ENCODE measurements at places on chromosomes 4 and X.

GRCh38 chr4:136829280-136829679 lies 703.0 kb downstream of the PCDH18 start:
- no peak for DNase-seq

DNA sequence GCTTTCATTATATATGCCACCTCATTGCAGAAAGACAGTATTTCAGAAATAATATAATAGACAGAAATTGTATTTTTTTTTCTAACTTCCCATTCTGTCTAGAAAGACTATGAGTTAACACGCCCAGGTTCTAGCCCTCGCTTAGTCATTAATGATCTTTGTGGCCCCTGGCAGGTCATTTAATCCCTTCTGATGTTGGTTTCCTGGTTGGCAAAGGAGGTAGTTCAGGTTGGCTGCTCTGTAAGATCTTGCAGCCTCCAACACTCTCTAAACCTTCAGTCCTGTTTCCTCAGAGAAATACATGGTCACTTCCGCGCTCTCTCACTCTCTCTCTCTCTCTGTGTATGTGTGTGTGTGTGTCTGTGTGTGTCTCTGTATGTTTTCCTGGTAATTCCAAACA lies 156.3 kb upstream of the NOCT start:
- DNase-seq = no peak

- no peak for DNase-seq
These were observed 26.6 kb upstream of the ZNF185 start for GRCh38 chrX:152871260-152871659.

GRCh38 chrX:131812847-131813825 lies 210.0 kb upstream of the STK26 start:
- peak; percentile 70 for DNase-seq

DNA sequence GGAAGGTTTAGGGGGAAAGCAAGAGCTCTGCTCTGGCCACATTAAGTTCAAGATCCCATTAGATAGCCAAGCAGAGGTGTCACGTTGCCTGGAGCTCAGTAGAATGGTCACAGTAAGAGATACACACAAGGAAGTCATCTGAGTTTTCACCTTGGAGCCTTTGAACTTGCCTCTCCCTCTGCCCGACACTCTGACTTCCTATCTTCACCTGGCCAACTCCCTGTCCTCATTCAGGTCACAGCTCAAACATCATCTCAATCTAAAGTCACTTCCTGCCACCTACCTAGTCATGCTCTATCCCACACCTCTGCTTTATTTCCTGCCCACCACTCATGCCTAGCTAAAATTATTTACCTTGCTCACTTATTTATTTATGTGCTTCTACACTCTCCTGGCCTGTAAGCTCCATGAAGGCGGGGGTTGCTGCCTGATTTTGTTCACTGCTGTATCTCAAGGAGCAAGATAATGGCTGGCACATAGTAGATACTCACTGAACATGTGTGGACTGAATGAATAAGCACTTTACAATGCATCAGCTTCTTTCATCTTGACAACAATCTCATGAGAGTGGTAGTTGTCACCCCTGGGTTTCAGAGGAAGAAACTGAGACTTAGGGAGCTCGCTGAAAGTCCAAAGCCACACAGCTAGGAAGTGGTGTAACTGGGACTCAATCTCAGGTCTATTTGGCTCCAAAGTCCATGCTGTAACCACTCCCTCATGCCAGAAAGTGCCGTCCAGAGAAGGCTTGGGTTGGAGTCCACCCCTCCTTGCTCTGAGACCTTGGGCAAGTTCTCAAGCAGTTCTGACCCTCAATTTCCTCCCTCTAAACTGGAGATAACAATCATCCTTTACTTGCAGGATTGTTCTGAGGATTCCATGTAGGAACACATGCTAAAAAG lies 40.3 kb downstream of the EFNB1 start:
- no peak for DNase-seq

DNA sequence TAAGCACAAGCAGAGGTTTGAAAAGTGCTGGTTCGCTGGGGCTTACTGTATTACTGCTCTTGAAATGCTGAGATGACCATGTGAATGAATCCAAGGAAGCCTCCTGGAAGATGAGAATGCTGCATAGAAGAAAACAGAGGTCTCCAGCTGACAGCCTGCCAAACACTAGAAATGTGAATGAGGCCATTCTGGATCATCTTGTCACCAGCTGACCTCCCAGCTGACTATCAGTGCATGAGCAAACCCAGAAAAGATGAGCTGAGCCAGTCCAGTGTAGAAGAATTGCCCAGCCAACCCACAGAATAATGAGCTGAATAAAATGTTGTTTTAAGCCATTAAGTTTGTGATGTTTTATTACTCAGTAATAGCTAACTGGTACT lies 49.1 kb upstream of the DYNLT3 start:
- no peak for DNase-seq

GRCh38 chrX:19670321-19670750 lies 155.0 kb upstream of the MAP3K15 start:
- DNase-seq = no peak

GRCh38 chr4:17787315-17787714 lies 5.9 kb upstream of the FAM184B start:
- no peak for DNase-seq

GRCh38 chr4:137116144-137116543 lies 416.1 kb downstream of the PCDH18 start:
- DNase-seq = no peak

DNA sequence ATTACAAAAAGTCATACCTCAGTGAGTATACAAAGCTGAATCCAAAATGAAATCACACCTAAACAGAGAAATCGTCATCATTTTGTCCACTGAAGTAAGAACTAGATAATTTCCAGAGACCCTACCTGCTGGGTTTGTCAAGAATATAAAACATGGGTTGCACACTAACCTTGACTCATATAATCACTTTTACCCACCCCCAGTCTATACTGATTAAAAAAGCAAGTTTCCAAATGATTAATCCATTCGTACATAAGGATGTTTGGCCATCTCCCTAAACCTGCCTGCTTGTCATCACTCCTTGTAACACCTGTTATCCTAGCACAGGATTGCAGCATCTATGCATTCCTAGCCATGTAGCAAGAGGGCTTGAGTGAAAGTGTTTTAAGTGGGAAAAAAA lies 4.7 kb downstream of the RAP2C start:
- no peak for DNase-seq

GRCh38 chr4:128225148-128225547 lies 62.5 kb downstream of the PGRMC2 start:
- DNase-seq = no peak

DNA sequence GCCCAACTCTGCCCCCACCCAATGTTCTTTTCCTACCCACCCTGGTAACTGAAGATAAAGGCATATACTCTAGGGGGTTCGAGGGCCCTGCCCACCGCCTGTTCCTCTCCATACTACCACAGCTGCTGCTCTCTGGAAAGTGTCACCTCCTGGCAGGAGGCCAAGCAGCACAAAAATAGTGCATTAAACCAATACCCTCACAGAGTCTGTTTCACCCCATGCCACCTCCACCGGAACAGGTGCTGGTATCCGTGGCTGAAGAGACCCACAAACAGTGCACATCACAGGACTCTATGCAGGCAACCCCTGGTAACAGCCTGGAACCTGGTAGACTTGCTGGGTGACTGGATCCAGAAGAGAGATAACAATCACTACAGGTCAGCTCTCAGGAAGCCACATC lies 85.1 kb upstream of the CTSO start:
- DNase-seq = no peak

GRCh38 chrX:150574559-150575418 lies 6.4 kb downstream of the MTM1 start:
- DNase-seq = no peak

GRCh38 chrX:21166272-21166982 lies 207.8 kb upstream of the CNKSR2 start:
- DNase-seq = no peak

DNA sequence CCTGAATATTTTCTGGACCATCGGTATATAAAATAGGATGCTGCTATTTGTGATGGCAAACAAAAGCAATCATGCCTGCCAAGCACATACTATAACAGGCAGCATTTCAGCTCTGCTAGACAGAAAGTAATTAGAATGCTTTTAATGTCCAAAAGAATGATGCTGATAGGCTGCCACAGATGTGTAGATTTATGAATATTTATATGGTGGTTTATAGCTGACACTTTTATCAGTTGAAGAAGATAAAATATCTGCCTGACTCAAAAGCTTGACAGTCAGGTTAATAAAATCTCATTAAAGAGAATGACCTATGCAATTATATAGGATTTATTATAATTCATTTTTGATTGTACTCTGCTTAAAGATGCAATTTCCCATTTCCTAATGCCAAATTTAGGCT lies 4.0 kb downstream of the BEND4 start:
- DNase-seq = no peak

DNA sequence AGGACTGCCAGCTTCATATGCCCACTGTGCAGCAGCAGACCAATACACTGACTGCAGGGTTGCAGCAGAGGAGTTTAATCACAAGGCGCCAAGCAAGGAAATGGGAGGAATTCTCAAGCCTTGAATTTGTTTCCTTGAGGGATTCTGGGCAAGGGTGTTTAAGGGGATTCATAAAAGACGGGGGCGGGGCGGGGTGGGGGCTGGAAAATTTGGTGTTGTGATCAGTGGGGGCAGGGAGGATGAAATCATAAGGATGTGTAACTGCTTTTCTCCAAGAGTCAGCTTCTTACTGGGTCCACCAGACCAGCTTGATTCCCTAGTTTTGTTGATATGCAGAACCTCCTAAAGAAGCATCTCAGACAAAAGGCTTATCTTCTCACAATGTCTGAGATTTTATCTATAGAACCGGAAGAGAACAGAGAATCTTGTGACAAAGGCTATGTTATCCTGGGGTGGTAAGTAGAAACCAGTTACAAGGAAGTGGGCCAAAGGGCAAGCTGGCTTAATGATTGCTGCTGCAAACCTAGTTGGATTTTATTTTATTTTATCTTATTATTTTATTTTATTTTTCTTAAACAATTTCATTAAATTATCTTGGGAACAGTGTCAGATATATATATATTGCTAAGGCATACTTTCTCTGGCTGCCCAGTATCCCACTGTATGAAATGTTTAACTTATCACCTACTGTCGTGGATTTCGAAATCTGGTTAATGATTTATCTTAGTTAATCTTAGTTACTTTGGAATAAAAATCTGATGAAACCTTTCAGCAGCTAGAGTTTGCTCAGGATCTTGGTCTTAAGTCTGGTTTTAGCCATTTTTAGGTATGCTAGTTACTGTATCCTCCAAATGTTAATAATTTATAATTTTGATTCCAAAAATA lies 276.4 kb downstream of the RPA4 start:
- no peak for DNase-seq

- DNase-seq = no peak
These were observed 312.1 kb downstream of the PPP1R2C start for GRCh38 chrX:42465821-42466220.

GRCh38 chrX:74925225-74926088 lies at the start of gene NEXMIF:
TSS of gene NEXMIF (minus strand) at chrX:74925452.
- no peak for DNase-seq

- peak; percentile 34 for DNase-seq
These were observed 121.0 kb downstream of the KCNIP4 start for GRCh38 chr4:21827575-21827974.

DNA sequence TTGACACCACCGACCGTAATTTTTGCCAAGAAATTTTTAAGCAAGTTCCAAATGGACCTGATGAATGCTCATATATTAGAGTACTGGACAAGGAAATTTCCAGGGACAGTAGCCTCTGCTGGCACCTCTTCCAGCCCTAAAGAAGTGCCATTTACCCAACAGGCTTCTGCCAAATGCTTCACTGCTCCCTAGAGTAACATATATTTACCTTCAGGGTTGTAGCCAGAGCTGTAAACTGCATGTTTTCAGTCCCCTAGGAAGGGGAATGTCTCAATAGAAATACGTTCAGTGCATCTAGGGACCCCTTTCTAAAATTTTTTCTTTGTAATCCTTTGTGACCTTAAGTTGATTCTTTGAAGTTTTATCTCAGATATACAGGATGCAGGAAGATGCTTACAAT lies 143.1 kb upstream of the SMAD1 start:
- DNase-seq = no peak

GRCh38 chr4:14111730-14112181 lies 484.2 kb upstream of the BOD1L1 start:
- peak; percentile 67 for DNase-seq

GRCh38 chr4:115219315-115219860 lies 106.0 kb upstream of the NDST4 start:
- no peak for DNase-seq

DNA sequence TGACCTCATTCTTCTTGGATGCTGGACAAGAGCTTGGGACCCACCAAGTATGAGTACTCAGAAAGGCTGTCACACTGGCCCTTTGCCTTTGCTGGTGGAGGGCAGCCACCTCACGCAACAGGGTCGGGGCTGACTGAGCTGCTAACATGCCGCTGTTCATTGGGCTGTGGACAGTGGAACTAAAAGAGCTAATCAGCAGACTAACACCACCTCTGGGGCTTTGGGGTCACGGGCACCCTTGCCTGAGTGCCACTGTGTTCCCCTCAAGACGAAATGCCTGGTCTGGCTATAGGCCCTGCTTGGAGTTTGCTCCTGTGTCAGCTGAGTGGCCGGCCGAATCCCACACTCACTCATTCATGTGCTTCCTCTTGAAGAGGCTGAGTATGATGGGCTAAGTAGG lies 559.6 kb downstream of the SPRY1 start:
- DNase-seq = no peak

DNA sequence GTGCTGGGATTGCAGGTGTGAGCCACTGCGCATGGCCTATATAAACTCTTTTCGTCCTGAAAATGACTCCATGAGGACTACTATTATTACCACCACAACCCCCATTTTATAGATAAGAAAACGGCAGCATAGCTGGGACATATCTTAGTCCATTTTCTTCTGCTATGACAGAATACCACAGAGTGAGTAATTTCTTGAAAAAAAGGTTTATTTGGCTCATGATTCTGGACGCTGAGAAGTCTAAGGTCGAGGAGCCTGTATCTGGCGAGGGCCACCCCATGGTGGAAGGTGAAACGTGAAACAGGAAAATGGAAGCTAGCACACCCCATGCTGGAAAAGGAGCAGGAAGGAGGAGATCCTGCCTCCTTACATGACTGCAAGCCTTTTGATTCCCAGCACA lies 68.9 kb downstream of the SMIM20 start:
- no peak for DNase-seq

DNA sequence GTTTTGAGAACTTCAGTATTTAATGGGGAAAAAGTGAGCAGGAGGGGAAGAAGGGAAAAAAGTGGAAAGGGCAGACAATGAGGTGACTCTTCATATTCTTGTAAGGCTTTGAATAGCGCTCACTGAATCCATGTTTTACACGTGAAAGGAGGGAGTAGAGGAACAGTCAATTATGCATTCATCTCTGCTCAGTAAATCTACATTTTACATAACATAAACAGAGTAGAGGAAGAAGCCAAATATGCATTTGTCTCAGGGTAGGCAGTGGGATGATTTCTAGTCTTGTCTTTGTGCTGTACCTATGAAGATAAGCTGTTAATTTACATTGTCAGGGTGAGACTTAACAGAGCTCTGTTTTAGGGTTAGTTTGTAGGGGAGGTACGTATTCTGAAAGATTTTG lies 19.4 kb upstream of the ELF2 start:
- DNase-seq = no peak

DNA sequence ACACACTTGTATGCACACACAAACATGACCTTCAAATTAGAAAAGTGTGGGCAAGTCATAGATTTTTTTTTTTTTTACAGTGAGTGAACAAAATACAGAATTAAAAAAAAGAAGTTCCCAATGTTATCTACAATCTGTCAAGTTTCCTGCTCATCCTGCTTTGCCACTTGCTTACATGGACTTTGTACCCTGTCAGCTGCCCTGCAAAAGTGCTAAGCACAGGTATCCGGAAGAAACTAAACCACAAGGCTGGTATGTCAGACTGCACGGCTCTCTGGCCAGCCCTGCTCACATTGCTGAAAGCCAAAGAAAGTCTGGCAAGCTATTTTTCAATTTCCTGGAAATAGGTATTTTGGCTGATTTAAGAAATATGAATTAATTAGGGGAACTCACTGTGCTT lies 38.9 kb upstream of the BCLAF3 start:
- no peak for DNase-seq
